Fibroblast of mammary gland (primary cell): ENCODE measurements at places on chromosomes 12 and 14.

DNA sequence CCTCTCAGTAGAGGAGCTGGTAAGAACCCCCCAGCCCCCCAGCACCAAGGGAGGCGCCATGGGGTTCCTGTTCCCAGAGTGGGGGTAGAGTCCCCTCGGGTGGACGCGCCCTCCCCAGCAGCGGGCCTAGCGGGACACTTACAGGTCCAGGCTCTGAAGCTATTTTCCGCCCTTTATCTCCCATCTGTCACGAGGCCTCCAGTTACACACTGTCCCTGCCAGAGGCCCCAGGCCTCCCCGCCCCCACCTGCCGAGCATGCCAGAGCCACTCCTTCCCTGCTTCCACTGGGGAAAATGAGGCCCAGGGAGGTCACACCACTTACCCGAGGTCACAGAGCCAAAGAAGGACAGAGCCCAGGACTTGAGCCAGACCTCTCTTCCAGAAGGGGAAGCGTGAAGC is 3.1 kb downstream of the C14orf180 start:
- DNase-seq = no peak

GRCh38 chr12:95248604-95249360 is 31.2 kb downstream of the VEZT start:
- peak; percentile 78 for DNase-seq

- DNase-seq = no peak
These were observed 59.5 kb downstream of the DAAM1 start for GRCh38 chr14:59247801-59248584.

GRCh38 chr12:74981541-74981940 is 228.1 kb downstream of the KCNC2 start:
- no peak for DNase-seq

- no peak for DNase-seq
These were observed 637.2 kb downstream of the TMTC2 start for GRCh38 chr12:83323866-83324265.

- DNase-seq = peak; percentile 66
These were observed 64.3 kb upstream of the STON2 start for GRCh38 chr14:81464253-81465002.

GRCh38 chr12:69419701-69420100 is 50.5 kb upstream of the FRS2 start:
- no peak for DNase-seq

DNA sequence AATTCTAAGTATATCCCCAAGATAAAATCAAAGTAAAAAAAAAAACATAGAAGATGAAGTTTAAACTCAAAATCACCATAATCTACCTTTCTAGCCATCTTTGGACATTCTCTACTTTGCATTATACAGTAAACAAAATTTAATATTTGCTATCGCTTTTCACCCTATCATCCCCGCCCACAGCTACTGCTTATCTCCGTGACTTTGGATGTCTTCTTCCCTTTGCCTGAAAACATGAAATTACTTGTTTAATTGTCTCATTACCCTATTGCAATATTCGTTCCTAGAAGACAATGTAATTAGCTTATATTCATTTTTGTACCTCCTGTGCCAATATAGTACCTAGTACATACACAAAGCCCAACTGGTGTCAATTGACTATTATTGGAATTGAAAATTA is 9.3 kb downstream of the SYNJ2BP start:
- no peak for DNase-seq

DNA sequence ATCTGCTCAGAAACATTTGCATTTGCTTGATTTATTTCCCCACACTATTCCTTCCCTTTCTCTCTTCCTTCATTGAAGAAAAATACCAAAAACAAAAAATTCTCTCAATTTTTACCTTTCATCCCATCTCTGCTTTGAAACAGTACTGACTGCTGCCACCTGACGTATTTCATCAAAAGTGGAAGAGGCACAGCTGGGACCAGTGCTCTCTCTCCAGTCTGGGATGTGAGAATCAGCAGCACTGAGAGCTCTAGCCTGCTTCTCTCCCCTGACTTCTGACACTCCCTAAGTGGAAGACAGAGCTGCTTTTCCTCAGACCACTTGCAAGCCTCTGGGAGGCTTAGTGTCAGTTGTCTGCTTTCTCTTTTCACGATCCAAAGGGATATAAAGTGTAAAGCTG is 36.9 kb downstream of the TTLL5 start:
- no peak for DNase-seq

DNA sequence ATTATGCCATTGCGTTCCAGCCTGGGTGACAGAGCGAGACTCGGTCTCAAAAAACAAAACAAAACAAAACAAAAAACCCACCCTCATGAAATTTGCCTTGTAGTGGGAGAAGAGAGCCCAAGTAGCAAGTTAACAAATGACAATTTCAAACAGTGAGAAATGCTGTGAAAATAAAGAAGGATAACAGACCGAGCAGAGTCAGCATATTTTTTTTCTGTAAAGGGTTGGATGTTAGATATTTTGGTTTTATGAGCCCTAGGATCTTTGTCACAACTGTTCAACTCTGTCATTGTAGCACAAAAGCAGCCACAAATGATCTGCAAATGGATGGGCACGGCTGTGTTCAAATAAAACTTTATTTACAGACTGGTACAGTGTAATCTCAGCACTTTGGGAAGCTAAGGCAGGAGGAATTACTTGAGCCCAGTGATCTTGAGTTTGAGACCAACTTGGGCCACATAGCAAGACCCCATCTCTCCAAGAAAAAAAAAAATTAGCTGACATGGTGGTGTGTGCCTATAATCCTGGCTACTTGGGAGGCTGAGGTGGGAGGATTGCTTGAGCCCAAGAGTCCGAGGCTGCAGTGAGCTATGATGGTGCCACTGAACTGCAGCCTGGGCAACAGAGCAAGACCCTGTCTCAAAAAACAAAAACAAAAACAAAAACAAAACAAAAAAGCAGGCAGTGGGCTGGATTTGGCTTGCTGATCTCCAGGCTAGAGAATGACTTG is 117.1 kb downstream of the PTPN11 start:
- DNase-seq = no peak

- DNase-seq = no peak
These were observed 53.3 kb upstream of the STXBP6 start for GRCh38 chr14:25103271-25103670.

GRCh38 chr12:31361730-31362114 is 35.8 kb upstream of the SINHCAF start:
- DNase-seq = no peak

- DNase-seq = no peak
These were observed 87.7 kb downstream of the SAMD4A start for GRCh38 chr14:54654605-54655004.

GRCh38 chr12:5102261-5102789 is 58.6 kb downstream of the KCNA5 start:
- DNase-seq = peak; percentile 16

DNA sequence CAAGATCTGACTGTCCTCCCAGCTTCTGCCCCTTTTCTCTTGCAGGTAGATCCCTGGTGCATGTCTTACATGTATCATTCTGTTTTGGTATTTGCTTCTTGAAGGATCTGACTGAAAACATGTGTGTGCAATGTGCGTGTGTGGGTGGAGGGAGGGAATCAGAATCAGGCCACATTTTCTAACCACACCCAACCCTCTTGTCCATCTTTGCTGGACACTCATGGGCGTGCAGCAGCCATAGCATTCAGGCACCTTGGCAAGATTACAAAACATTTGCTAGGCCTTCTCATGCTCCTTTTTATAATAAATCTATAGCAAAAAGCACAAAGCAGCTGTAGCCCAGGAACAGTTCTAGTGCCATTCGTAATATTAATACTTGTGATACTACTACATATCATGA is 233.6 kb upstream of the E2F7 start:
- peak; percentile 91 for DNase-seq

- DNase-seq = no peak
These were observed 454.3 kb upstream of the LMO3 start for GRCh38 chr12:17060260-17060659.

- no peak for DNase-seq
These were observed 16.1 kb upstream of the NR4A1 start for GRCh38 chr12:52035190-52035589.

DNA sequence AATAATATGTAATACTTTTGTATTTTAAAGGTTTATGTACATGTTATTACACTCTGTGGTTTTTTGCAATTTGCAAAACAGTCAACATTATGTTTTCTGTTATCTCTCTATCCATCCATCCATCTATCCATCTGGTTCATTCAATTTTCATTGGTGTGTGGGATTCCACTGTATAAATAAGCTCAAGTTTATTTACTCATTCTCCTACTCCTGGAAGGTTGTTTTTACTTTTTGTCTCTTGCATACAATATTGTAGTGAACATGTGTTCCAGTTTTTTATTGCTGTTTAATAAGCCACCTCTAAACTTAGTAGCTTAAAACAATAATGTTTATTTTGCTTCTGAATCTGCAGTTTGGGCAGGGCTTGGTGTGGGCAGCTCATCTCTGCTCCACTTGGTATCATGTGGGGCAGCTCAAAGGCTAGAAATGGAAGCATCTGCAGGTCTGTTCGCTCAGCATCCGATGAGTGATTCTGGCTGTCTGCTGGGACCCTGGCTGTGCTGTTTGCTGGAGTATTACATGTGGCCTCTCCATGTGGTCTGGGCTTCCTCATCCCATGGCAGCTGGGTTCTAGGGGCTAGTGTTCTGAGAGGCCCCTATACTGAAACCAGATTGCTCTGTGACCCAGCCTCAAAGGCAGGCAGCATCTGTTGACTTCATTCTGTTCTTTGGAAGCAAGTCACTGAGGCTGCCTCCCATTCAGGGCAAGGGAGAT is 98.8 kb downstream of the SLC25A47 start:
- no peak for DNase-seq

DNA sequence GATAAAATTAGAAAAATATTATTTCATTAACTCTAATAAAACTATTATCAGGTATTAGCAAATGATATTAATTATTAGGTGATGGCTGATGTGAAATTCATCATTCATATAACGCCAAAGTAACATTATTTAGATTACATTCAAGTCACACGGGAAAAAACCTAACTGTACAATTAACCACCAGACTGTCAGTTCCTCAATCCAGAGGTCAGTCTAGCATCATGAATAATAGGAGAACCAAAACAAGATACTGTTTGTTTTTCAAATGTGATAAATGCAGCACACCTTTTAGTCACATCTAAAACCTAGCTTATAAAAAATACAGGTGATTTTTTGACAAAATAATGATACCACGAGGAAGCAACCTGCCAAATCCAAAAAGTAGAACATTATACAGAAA is 19.6 kb downstream of the SENP1 start:
- no peak for DNase-seq

- DNase-seq = no peak
These were observed 134.6 kb downstream of the RMST start for GRCh38 chr12:97597031-97597751.

DNA sequence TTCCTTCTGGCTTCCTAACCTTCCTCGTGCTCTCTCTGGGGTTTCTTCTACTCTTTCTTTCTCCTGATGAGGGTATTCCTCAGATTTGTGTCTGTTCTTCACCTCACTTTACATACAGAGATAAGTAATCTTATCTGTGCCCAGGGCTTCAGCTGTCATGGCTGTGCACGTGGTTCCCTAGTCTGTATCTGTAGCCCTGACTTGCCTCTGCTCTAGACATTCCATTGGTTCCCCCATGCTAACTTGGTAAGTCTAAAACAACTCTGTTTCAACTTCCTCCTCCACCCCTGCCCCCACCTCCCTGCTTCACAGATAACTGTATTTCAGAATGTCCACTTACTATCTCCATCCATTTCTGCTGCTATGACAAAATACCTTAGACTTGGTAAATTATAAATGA is 10.8 kb downstream of the DIP2B start:
- DNase-seq = no peak

DNA sequence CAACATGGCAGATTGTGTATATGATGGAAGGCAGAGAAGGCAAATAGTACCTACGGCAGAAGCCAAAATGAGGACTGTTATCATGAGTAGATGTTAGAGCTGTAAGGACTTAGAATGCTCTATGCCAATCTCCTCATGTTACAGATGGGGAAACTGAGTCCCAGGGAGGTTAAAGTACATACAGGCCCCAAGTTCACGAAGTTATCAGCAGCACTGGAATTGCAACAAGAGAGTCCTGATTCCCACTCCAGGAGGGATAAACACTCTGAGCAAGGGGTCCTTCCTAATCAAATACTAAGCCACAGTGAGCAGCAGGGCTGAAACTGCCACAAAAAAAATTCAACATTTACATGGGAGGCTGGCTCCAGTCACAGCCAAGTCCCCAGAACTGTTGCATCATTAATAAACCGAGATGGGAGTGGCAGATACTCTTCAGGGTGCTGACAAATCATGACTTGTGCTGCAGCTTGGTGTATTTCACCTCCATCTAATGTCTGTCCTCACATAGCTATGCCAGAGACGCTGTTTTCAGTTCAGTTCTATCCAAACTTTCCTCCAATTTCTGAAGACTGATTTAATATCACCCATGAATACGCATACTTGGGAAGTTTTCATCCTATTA is 24.2 kb downstream of the NUAK1 start:
- DNase-seq = no peak

GRCh38 chr14:61120576-61120975 is 139.5 kb downstream of the SLC38A6 start:
- DNase-seq = no peak

DNA sequence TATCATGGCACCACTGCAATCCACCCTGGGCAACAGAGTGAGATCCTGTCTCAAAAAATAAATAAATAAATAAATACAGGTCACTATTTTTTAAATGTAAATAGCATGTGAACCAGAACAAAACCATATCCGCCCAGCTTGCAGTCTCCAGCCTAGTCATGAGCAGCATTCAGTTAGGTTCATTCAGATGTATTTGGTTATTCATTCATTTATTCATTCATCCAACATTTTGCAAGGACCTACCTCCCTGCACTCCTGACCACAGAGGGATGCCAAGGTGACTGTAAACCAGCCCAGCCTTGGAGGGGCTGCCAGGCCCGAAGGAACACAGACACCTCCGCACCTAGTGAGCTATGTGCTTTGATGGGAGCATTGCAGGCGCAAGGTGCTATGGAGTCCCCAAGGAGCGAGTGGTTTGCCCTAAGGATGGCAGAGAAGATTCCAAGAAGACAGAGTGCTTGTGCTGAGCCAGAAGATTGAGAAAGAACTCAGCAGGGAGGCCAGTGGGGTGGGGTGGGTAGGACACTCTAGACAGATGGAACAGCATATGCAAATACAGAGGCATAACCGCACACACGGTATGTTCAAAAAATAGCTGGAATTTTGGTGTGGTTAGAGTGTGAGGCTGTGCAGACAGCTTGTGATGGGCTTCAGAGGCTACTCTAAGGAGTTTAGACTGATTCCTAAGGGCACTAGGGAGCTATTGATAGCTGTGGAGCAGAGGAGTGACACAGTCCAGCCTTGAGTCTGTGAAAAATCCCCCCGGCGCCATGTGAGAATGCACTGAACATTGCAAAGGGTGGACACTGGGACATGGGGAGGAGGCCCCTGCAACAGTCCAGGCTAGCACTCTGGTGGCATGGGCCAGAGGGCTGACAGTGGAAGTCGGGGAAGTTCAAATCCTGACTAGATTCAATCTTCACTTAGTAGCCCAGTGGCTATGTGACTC is 11.7 kb downstream of the DTX1 start:
- DNase-seq = no peak

DNA sequence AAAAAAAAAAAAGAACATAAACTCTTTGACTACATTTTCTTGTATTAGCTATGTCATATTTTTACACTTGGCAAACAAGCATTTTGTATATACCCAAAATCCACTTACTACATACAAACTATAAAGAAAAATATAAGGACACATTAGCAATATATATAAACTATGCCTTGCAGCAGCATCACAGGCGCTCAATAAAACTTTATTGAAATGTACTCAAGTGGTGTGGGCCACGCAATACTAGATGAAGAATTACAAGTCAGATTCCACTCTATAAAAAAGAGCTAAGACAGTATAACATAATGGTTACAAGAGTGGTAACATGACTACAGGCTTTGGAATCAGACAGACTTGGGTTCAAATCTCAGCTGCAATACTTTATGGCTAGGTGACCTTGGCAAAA is 3.1 kb upstream of the AP4S1 start:
- no peak for DNase-seq

- no peak for DNase-seq
These were observed 69.6 kb downstream of the NINJ2 start for GRCh38 chr12:593396-594270.
